ENCODE measurements at places on chromosomes 2 and 18.

GRCh38 chr18:32160547-32160946 lies 29.3 kb upstream of the MEP1B start:
- no peak for DNase-seq

DNA sequence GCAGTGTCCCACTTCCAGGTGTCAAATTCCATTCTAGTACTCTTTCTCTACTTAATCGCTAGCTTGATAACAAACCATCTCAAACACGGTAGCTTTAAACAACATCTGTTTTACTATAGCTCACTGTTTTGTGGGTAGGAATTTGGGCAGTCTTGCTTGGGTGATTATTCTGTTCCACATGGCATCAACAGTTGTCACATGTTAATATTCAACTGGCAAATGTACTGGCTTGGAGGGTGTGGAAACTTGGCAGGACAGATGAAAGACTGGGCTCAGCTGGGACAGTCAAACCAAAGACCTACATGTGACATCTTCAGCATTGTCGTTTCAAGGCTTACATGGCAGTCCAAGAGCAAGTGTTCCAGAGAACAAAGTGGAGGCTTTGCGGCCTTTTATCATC lies 241.8 kb downstream of the PTH2R start:
- DNase-seq = no peak

DNA sequence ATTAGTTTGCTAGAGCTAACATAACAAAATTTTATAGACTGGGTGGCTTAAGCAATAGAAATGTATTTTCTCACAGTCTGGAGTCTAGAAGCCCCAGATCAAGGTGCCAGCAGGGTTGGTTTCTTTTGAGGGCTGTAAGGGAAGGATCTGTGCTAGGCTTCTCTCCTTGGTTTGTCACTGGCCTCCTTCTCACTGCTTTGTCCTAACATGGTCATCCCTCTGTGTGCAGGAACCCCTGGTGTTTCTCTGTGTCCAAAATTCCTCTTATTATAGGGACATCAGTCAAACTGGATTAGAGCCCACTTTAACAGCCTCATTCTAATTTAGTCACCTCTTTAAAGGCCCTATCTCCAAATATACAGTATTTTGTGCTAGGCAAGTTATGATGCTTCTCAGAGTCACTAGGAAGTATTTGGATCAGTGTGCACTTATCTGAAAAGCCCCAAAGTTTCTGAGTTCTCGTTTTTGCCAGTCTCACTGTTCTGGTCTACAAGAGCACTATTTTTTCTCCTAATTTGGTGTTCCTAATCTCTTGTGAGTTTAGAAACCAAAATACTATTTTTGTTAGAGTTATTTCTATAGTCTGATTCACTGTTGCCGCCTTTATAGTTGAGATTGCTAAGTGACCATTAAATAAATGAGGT lies 29.0 kb downstream of the ZC3H6 start:
- DNase-seq = no peak

GRCh38 chr2:19902216-19902740 lies 495 bp upstream of the TTC32 start:
- DNase-seq = no peak

- no peak for DNase-seq
Observed at GRCh38 chr18:79410171-79410641, 14.5 kb downstream of the NFATC1 start.

DNA sequence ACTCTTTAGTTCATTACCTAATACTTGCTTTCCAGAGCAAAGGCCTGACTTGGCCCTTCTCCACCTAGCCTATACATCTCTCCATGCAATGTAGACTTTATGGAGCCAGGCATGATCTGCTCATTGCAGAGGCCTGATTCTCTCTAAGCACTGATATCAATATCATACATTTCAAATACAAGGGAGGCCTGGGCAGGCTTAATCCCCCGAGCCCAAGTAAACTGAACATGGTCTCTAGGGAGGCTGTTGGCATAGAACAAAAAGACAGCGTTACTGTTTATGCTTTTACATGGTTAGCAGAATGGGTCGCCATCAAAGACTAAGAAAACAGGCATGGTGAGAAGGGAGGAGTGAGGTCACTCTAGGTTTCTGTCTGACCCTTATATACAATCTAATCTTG lies 695.1 kb downstream of the ZEB2 start:
- no peak for DNase-seq

DNA sequence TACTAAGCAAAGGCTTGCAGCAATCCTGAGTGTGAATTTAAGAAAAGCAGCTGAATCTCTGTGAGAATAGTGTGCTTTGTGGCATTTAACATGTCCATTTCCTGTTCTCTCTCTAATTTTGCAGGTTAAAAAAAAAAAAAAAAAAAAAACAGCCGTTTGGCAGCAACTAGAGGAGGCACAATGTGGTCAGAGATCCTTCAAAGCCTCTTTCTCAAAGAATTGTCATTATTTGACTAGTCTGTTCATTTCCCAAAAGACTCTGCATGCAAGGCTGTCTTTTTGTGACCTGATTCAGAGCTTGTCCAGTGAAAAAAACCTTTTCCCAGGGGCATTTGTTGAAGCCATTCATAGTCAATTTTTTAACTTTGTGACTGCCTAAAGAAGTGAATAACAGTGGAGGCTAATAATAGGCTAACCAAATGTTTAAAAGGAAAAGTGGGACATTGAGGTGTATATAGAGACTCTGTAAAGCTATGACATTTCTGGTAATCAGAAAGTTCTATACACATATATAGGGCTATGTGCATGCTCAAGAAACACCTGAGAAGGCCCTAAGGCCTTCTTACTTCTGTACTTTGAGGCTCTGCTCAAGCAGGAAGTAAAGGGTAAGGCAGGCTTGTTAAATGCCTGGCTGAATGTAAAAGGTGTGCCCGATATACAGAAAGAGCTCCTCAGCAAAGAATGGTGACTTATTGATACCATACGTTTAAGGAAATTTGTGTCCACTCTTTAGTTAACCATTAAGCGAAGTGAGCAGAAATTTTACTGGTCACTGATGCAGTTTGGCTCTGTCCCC lies 289.6 kb upstream of the RAB6C start:
- no peak for DNase-seq

DNA sequence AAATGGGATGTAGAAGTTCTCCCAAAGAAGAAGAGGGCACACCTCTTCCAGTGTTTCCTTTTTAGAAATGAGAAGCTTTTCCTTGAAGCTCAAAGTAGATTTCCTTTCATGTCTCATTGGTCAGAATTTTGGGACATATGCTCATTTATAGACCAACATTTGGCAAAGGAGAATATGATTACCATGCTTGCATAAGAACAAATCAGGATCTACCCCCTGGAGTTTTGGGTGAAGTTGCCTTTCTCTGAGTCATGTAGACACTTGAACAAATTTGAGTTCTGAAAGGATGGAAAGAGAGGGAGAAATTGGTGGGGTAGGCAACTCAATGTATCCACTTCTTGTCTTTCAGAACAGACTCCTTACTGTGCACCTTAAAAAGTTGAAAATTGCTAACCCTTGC lies 409.0 kb downstream of the SLC4A3 start:
- no peak for DNase-seq

- DNase-seq = no peak
Observed at GRCh38 chr2:7508296-7508943, 591.2 kb downstream of the RNF144A start.

DNA sequence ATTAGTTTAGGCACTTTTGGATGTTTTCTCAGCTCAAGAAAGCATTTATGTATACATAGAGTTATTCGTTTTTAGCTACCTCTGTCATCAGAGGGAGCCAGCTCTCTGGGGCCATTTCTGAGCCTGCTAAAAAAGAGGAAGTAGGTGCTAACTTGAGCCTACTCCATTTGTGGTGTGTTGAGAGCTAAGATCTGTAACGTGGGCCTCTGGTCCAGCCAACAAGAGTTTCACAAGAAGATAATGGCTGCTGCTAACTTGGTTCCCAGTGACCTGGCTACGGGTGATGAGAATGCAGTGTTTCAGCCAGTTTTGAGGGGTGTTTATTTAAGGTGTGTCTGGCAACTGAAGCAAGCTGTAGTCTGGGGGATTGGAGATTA lies 182.5 kb downstream of the PRKCE start:
- DNase-seq = no peak

DNA sequence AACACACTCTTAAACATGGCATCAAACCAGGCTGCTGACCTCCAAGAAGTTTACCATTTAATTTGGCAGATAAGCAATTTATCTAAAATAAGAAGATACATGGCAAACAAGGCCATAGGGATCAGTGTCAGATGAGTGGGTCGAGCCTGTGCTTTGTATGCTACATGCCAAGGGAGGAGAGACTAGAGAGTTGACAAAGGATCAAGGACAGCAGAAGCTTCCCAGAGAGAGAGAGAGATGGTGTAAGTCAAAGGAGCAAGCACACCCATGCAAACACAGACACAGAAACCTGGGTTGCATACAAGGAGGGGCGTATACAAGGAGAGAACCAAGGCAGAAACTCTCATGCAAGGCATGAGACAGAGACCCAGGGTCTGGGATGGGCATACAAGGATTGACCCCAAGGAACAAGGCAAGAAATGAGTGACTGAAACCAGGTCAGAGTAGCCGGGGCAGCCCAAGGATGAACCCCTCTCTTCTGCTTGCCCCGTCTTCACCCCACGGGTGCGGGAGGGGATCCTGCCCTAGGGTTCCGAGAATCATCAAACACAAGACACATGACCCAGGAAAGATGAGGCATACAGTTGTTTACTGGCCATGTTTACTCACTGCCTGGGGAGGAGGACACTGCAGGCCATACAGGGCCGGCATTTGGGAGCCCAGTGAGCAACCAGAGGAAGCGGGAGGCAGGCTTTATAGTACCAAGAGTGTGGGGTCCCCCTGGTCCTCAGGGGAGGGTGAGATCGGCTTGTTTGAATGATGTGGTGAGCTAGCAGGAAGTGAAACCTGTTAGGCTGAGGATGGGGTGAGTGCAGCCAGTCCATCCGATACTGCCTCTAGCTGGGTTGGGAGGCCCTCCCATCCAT lies 529.2 kb upstream of the ID2 start:
- no peak for DNase-seq

- DNase-seq = no peak
Observed at GRCh38 chr18:70985948-70986347, 697.1 kb downstream of the SOCS6 start.

DNA sequence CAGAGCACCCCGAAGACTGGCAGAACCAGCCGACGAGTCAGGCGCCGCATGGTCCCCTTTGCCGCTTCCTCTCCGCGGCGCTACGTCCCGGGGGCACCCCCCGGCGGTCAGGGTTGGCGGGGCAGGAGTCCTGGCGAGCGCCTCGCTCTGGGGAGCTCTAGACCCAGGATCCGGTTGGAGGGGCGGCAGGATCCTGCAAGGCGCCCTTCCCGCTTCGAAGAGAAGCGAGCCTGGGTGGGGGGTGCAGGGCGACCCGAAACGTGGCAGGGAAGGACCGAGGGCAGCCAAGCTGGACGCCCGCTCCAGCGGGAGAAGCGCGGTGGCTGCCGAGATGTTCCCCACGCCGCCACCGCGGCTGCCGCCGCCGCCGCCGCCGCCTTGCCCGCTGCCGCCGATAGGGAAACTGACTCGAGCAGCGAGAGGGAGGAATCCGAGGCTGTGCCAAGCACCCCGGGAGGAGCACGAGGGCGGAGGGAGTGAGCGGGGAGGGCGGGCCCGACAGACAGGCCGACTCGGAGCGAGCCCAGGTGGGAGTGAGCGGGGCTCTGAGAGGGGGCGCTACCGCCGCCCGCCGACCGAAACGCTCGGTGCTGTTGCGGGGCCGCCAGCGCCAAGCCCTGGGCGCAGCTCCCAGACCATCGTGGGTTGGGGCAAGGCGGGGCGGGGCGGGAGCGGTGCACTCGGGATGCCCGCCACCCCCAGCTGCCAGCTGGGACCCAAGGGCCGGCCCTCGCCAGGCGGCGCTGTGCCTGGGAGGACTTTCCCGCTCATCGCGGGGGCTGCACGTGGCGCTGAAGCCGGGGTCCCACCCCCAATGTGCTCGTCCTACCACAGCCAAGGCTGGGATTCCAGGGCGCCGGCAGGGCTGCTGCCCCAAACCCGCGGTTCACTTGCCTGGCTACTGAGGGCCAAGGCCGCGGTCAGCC lies at the start of gene GALNT14:
GALNT14 (minus strand) TSS at position 404 of the 926 bp plus-strand sequence; CDS start at position 50, 354 bp downstream.
- peak; percentile 47 for DNase-seq

DNA sequence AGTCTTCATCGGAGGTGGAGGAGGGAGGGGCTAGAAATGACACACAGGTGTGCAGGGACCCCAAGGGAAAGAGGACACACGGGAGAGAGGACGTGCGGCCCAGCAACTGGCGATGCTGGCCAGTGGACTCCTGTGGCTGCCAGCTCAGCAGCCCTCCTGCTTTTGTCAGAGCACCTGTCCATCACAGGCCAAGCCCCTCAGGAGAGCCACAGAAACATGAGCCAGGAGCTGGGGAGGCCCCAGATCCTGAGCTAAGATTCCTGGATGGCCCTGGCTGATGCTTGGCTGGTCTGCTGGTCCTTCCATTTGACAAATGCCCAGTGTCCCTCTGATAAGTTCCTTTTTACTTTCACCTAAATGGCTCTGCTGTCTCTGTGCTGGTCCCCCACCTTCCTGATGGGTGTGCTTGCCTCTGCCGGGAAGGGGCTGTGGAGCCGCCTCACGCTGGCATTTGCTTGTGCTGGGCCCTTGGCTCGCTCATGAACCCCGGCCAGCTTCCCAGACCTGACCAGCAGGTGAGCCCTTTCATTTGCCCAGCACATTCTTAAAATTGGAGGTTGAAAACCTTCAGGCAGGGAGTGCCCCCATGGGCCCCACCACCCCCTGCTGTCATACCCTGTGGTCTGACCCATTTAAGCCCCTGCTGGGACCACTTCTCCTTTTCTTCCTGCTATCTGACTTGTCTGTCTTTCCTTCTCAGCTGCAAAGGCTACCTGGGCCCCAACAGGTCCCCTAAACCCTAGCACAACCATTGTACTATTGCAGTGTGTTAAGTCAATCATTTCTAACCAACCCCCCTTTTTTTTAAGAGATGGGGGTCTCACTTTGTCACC lies 37.3 kb downstream of the CYP27C1 start:
- DNase-seq = no peak

DNA sequence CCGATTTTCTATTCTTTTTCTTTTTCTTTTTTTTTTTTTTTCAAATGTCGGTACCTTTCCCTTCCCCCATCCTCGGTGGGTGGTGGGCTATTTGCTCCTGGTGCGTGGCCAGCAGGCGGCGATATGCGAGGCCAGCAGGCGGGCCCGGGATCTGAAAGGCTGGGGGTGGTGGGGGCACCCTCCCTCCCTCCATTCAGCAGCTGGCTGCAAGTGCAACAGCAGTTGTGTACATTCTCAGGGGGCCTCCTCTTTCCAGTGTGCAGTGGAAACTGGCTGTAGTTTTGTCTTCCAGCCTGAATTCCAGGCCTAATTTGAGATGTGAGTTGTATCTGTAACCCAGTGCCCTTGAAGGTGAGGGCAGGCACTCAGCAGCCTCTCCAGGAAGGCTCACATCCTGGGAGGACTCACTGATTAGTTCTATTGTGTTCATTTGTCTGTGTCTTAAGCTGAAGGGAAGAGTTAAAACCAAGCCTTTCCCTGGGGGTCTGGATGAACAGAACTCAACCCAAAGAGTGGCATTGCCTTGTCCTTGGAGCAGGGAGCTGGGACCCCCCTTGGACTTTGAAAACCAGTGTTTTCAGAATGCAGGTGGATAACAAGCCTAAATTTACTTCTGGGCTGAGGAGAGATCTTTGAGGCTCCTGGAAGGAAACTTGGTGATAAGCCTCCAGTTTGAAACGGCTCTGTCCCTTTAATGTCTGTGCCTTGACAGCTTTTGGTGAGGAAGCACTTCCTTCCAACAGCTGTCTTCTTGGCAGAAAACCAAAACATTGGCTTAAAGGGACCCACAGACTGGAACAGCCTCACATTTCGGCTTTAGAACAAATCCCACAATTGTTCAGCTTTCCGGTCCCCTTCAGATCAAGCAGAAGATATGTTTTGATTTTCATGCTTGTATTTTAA lies 3.3 kb downstream of the MYCN start:
- no peak for DNase-seq

- DNase-seq = no peak
Observed at GRCh38 chr2:134208825-134209224, 45.0 kb upstream of the MGAT5 start.

All from activated CD4-positive, alpha-beta T cell treated with anti-CD3 and anti-CD28 coated beads, Interleukin-2, amount 50 U/mL, for 16 hours (primary cell).